Ovary (tissue), 10 donors: ENCODE measurements at places on chromosomes 5 and 9.

- no peak for DNase-seq
Observed at GRCh38 chr5:143701493-143701892, 110.5 kb upstream of the HMHB1 start.

DNA sequence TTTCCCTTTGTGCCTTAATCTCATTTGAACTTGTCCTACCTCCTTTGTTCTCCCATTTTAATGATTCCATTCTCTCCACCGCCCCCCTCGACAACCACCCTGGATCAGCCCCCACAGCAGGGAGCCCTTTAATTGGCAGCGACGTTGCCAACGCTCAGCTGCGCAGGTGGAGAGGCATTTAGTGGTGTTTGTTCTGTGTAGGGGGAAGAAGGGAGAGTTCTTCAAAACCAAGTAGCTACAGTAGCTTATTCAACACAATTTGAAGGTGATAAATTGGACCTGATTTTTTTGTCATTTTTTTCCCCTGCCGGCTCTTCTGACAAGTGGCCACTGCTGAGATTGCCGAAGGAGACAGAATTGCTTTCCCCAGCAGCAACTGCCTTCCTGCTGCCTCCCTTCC is 499.1 kb downstream of the CDK5RAP2 start:
- DNase-seq, result no peak

GRCh38 chr5:96794757-96795156 is 13.0 kb downstream of the ERAP1 start:
- DNase-seq, result no peak

- DNase-seq, result no peak
Observed at GRCh38 chr5:1293416-1294205, 1.3 kb downstream of the TERT start.

DNA sequence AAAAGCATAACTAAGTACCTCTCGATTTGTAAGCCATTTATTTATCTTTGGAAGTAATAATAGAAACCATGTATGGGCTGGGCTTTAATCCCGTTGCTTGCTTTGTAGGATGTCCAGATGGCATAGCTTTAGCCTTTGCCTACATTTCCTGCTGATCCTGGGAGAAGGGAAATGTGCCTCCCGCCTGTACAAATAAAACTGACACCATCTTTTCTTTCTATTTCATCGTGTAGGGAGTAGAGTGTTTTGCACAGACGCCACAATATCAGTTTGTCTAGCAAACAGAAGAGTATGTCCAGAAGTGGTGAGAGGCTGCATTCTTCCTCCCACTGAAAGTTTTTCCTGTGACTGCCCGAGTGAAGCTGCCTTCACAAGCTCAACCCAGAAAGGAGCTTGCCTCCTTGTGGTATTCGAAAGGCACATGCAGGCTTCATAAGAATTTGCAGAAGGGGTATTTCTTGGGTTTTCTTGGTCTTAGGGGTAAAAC is 24.7 kb upstream of the TJP2 start:
- peak; percentile 23 for DNase-seq

DNA sequence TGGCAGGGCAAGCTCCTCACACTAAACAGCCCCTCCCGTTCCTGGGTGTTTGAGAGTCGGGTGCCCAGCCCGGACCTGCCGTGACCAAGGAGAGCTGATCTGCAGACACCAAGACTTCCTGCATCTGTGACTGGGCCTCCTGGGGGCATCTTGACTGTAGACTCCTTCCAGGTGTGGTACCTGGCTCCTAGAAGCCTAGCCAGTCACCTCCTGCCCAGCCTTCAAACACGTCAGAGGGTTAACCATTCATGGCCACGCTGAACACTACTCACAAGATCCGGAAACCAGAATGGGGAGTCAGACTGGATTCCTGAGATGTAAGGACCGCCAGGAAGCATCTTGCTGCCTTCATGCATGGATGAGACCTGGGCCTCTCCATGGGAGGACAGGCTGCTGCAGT is 3.7 kb upstream of the LCN2 start:
- DNase-seq, result no peak

- DNase-seq, result no peak
Observed at GRCh38 chr5:129966071-129966470, 61.8 kb downstream of the CHSY3 start.

GRCh38 chr9:97510797-97511654 is 9.6 kb downstream of the TMOD1 start:
- no peak for DNase-seq

DNA sequence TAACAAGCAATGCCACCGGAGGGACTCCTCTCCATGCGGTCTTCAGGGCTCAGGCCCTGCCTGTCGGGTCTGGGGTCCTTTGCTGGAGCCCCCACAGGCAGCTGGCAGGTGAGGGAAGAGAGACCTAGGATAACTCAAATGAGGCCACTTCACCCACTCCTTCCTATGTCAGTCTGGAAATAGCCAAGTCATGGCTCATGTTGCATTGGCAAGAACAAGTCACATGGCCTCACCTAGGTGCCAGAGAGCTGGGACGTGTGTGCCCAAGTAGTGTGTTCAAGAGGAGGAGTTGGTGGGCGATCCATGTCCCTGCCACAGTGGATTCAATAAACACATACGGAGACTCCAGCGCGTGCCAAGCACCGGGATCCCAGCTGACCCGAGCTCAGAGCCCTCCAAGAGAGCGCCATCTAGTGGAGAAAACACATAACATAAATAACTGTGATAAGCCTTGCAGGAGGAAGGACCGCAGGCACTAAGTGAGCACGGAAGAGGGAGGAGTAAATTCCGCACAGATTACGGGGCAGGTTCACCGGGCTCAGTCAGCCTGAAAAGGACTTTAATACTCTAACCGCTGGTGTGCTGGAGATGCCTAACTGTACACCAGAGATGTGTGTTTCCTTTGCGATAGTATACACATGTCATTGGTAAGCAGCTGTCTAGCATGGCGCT is 580.8 kb downstream of the CCDC171 start:
- peak; percentile 57 for DNase-seq

DNA sequence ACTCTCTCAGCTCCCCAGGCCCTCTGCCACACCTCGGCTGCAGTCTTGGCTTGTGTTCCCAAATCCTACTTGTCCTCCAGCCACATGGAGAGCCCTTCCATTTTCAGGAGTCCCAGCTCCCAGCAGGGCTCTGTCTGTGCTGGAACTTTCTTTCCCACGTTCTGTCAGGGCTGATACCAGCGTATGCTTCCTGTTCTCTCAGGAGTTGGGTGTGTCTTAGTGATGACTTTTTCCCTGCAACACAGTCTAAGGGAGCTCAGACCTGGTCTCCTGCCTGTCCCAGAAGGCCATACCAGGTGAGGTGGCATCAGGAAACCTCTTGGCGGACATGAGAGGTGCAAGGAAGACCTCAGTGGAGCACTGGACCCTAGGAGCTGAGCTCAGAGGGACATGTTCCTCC is 226.5 kb downstream of the HSPA4 start:
- no peak for DNase-seq

- peak; percentile 69 for DNase-seq
Observed at GRCh38 chr9:2227144-2227867, 212.2 kb downstream of the SMARCA2 start.

DNA sequence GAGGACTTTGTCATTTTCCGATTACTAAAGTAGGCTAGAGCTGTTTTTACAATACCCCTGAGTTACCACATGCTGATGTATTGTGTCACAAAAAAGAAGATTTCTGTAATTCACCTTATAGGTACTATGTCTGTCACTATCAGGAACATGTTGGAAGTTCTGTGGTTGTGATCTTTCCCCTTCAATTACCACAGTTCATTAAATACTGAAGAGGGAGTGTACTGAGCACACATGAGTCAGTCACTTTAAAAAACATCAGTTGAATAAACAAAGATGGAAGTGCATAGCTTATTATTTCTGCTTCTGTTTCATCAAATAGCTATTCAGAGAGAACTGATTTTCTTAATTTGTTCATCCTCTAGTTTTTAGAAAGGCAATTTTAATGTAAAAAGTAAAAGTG is 31.7 kb downstream of the AP3S1 start:
- DNase-seq, result no peak

GRCh38 chr9:94805585-94805984 is 79.1 kb downstream of the AOPEP start:
- DNase-seq, result no peak

- DNase-seq, result no peak
Observed at GRCh38 chr9:26170190-26170589, 491.9 kb upstream of the TUSC1 start.

DNA sequence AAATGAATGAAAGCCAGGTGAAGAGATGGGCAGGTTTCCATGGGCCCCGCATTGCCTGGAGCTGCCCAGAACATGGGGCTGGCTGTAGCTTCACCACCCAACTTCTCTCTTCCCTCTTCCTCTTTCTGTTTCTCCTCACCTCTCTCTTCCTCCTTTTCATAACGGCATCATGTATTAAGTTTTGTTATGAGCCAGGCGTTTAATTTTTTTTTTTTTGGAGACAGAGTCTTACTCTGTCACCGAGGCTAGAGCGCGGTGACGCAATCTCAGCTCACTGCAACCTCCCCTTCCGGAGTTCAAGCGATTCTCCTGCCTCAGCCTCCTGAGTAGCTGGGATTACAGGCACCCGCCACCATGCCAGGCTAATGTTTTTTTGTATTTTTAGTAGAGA is 13.0 kb upstream of the SPINK4 start:
- DNase-seq, result no peak
